ENCODE measurements at places on chromosomes 2 and 18.

- DNase-seq: no peak
Observed at GRCh38 chr18:61687317-61687716, 205.5 kb downstream of the RNF152 start.

- peak; percentile 84 for DNase-seq
Observed at GRCh38 chr2:233051241-233052149, 8.6 kb upstream of the INPP5D start.

DNA sequence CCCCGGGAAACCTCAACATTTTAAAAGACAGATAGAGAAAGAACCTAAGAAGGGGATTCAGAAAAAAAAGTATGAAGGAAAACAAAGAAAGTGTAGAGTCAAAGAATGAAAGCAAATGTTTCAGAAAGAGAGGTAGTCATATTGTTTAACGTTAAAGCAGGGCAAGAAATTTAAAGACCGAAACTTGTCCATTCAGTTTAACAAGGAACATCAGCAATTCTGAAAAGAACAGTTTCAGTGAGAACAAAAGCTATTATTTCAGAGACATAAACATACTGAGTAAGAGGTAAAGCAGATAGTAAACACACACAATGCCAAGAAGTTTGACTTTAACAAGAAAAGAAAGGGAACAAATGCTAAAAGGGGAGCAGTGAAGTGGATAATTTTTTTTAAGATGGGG, 41.1 kb downstream of the MBD2 start:
- no peak for DNase-seq

DNA sequence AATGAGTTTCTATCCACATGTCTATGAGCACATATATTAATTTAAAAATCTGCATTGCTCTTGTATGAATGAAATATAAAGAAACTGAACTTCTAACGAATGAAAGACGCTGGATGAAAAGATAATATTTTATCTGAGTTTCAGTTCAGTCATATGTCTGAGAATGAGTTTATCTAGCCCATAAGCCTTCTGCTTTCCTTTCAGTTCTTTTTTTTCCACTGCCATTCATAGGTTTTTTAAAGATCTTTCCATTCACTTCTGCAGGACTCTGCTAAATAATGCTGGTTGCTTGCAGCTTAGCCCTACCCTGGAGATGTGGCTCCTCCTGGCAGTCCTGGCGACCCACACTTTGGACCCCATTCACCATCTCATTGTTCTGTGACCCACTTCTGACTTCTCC, 109.0 kb downstream of the BCL2 start:
- no peak for DNase-seq

- DNase-seq: no peak
Observed at GRCh38 chr2:97849881-97850528, 136.6 kb downstream of the ZAP70 start.

GRCh38 chr2:159450180-159450579, 163.7 kb upstream of the WDSUB1 start:
- DNase-seq: no peak

- no peak for DNase-seq
Observed at GRCh38 chr18:31205273-31205672, 42.6 kb upstream of the DSC1 start.

DNA sequence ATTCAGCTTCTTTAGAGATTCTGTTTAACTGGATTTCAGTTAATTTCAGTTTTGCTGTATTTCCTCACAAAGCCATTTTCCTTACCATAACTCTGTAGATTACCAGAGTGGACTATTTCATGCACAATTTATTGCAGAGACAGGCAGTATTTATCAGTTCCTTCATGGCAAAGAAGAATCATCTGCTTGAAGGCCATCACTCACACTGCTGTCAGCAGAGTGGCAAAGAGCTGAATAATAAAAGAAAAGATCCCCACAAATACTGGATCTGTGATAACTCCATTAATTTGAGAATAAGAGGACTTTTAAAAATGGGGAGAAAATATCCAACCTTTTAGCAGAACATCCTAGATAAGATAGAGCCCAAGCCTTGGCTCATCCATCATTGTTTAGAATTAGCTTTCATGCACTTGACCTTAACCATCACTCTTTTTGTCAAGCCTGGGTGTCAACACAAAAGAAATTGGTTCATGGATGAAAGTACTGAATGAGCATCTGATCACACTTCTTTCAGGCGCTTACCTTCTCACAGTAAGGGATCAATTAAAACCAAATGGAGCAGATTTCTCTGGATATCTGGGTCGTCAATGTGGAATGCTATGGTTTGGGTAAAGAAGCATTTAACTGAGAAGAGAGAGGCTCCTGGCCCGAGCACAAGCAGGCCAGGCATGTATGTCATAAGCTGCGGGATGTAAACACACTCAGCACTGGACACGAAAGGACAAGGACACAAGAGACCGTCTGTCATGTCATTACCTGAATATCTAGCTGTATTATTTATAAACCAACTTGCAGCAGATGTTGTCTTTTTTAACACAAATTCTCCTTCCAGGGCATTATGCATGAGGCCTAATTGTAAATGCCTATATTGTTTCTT, 376.2 kb downstream of the ZNF521 start:
- no peak for DNase-seq

DNA sequence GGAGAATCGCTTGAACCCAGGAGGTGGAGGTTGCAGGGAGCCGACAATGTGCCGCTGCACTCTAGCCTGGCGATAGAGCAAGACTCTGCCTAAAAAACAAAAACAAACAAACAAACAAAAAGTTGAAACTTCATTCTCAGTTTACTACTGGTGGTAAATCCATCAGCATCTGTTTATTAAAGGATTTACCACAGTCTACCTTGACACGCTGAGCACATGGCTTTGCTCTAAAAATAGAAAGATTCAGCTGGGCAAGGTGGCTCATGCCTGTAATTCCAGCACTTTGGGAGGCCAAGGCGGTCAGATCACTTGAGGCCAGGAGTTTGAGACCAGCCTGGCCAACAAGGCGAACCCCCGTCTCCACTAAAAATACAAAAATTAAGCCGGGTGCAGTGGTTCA, 201.3 kb downstream of the TGIF1 start:
- no peak for DNase-seq

DNA sequence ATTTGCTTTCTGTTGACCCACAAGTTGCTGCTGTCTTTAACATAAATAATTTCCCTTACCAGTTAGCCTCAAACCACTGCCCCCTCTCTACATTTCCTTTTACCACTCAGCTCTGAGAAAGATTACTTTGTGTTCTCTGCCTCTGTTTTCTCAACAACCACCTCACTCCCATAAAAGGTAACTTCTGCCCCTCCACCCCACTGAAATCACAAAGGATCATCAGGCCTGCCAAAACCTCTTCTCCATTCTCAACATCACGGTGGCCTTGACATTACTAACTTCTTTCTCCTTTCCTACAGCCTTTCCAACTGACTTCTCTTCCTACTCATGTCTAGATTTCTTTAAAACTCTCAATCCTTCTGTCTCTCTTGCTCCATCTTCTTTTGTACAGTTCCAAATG, 10.1 kb downstream of the ACADL start:
- DNase-seq: no peak

DNA sequence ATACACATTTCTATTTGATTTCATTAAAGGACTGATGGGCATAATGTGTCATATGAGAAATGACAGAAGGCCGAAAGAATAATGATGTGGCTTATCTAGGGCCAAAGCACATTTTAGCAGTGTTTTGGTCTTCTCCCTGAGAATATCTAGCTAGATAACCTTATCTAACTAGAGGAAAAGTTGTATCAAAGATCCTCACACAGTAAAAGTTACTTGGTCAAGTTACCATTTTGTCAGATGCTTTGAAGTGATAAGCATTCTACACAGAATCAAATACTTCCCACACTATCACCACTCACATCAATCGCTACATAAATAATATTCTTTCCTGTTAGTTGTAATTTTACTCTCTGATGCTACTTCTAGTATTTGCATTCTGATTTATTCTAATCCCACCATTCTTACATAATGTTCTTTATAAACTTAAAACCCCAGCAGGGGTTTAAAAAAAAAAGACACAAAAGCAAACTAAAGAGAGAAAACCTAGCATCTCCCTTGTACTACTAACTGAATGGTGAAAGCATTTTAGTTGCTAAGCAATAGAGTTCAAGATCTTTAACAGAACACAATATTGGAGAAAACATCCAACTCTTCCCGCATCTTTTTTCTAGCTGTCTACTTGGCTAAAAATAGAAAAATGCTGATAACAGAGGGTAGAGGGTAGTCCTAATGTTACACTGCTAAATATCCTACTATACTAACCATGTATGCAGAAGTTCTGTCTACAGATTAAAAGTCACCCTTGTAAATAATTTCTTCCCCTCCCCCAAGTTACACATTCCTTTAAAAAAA, 8.0 kb downstream of the XPO1 start:
- no peak for DNase-seq

GRCh38 chr2:240561325-240561971, 1.3 kb downstream of the DUSP28 start:
- no peak for DNase-seq

DNA sequence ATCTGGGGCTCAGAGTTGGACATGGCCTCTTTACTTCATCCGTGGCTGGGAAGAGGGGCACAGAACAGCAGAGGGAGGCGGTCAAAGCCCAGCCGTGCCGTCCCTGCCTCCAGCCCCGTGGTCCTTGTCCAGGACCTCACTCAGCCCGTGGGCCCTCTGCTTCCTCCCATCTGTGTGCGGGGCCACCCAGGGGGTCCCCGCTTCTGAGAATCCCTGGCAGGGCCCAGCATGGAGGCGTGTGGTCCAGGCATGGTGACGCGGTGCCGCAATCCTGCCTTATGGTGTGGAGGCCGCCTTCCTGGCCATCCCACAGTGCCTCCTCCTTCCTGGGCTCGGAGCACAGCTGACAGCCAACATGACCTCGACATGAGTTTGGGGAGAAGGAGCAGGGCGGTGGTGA, 232.6 kb downstream of the FAM210A start:
- no peak for DNase-seq

DNA sequence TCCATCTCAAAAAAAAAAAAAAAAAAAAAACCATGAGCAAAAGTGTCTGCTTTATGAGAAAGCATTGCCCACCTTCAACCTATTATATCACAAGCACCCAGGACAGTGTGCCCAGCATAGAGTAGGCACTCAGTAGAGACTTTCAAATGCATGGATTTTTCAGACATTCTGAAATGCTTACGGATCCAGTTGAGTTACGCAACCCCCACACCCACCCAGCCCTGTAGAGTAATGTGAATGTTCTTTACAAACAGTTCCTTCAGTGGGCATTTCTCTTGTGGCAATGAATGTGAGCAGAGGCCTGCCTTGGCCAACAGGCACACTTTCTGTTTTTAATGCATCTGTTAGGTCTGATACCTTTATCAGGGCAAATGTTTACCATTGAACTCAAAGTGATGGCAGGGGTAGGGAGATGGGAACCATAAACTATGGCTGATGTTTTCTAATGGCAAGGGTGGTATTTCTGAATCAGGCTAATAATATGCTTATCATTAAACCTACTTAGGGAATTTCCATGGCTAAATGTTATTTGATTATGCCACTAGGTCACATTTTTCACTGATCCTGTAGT, 65.0 kb upstream of the RPL31 start:
- no peak for DNase-seq

DNA sequence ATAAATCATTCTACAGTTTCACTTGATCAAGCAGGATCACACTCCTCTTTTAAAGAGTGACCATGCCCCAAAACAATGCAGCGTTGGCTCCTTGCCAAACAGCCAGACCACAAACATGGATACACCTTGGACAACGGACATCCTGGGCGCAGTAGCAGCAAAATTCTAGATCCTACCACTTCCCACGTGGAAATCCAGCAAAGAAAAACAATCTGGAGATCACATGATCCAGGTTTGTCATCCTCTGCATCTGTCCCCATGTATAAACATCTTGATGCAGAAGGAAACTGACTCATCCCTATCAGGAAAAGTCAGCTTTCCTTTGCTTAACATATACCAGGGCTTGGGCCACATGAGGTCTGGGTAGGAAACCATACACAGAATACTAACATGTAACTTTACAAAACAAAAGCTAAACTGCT, 53.1 kb downstream of the ZNF521 start:
- DNase-seq: no peak

GRCh38 chr18:52657043-52657805, 317.2 kb downstream of the DCC start:
- peak; percentile 31 for DNase-seq

- no peak for DNase-seq
Observed at GRCh38 chr2:41933046-41933420, 114.8 kb upstream of the PKDCC start.

GRCh38 chr2:39216346-39217191, 27.2 kb downstream of the CDKL4 start:
- no peak for DNase-seq

DNA sequence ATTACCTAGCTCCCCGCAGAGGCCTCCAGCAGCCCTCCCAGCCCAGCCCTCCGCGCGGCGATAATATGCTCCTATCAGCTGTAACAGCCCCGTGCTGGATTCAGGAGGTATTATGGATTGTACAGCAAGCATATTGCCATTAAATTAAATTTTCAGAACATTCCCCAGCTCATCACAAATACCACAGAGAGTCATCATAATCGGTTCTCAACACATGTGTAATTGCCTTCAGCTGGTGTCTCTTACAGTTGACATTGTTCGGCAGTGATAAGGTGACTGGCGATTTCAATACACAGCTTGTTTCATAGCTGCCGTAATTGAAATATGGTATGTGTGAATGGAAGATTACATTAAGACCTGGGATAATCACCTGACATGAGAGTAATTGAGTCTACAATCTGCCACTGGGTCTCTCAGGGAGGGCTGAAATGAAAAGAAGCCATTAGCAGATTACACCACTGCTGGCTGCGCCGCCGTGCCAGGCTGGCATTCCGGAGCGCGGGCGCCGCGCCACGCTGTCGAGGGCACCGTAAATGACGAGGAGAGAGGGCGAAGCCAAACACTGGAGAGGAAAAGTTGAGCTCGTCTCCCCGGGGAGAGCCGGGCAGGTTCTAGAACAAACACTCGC, 549.4 kb upstream of the SALL3 start:
- DNase-seq: no peak

DNA sequence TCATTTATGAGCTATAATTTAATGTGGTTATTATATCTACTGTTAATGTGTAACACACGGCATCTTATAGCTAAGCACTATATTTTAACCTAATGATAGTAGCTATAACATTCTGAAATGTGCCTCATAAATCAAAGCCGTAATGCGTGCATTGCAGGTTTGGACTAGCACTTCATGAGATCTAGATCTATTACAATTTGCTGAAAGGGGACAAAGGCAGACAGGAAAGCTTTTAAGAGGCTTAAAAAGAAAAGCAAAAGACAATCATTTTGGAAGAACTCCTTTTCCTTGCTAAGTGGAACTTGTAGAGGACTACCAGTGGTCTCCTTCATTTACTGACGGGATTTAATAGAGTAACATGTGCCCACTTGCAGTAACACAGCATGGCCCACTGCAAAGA, 213.1 kb downstream of the NBAS start:
- no peak for DNase-seq

GRCh38 chr18:55179425-55179824, 220.2 kb upstream of the CCDC68 start:
- no peak for DNase-seq

DNA sequence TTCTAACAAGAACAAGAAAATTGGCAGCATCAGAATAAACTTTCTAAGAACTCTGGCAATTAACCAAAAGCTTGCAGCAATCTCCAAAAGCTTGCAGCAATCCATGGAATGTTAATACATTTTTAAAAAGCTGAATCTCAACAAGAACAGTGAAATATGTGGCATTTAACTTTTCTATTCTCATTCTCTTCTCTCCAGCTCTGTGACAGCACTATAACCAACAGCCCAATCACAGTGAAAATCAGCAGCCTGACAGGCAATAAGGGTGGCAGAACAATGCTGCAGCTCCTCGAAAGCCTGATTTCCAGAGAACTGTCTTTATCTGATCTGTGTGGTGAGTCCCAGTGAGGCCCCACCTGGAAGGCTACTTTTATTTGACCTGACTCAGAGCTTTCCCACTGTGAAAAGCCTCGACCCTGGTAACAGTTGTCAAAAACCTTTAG, 60.0 kb downstream of the TMEM131 start:
- no peak for DNase-seq
